ENCODE measurements at places on chromosomes 1 and 21.

DNA sequence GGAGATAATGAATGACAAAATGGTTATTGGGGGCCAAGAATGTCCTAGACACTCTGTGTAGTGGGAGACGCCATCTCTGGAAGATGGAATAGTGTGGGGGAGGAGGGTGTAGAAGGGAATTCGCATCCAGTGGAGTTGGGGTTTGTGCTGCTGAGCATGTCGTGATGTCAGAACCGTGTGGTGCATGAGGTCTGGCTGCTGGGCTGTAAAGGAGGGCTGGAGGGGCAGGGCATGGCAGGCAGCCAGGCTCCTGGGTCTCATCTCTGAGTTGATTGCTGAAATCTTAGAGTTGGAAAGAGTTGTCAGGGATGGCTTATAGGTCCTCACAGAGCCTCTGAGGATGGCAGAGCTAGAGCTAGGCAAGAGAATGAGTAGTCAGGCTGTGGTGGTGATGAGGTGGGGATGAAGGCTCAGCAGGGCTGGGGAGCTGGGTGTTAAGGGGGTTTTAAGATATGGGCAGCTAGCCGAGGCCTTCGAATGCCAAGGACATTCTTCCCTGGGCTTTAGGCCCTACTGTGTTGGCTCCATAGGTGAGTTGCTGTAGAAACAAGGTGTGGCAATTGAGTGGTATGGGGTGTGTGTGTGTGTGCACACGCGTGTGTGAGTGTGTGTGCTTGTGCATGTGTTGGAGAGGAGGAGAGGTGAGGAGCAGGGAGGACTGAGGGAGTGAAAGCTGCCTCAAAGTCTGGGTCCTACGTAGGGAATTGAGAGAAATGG, 1.9 kb downstream of the PPFIA4 start:
- no peak for DNase-seq

DNA sequence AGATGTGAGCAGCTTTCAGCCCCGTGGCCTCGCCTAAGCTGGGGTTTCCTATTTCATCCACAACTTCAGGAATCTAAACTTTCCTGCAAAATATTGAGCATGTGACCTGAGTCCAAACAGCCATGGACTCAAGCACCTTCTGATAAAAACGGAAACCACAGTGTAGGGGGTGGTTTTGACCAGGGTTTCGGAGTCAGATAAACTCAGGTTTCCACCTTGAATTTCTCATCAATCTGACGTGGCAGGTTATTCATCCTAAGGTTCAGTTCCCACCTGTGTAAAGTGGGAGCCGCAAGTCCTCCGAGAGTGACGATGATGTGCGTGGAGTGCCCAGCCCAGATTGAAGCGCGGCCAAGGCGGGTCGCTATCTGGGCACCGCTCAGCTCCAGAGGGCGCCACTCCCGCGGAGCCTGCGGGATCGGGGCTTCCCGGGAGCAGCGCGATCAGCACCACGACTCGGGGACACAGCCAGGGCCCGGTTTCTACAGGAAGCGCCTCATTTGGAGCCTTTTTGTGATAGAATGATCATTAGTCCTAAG, 871 bp upstream of the ETS2 start:
- DNase-seq: peak; percentile 78

DNA sequence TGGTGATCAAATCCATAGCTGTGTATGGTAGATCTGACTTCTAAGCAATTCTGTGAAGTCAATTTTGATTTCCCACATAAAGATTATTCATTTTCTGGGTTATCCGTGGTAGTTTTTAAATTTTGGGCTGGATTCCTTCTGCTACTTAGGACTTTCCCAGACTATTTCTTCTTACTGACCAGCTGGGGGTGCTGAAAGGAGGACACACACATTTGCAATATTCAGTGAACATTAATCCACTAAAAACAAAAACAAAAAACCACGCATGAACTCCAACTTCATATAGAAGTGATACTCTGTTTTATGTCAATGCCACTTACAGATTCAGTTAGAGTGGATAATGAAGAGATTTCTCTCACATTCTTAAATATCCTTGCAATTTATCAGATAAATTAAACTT, 105.4 kb downstream of the KCTD3 start:
- no peak for DNase-seq

DNA sequence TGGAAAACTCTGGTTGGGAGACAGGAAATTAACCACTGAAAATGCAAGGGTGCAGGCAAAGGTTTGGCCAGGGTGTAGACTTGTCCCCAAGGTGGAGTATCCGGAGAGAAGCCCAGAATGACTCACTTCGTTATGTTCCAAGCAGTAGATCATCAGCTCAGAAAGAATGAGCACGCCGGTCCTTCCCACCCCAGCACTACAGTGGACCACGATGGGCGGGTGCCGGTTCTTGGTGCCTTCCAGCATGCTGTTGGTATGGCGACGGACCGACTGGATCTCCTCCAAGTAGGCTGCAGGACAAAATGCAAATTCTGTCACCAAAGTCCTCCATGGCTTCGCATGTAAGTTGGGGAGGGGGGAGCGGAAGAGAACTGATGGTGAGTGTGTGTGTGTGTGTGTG, 83.4 kb downstream of the SMYD2 start:
- no peak for DNase-seq

DNA sequence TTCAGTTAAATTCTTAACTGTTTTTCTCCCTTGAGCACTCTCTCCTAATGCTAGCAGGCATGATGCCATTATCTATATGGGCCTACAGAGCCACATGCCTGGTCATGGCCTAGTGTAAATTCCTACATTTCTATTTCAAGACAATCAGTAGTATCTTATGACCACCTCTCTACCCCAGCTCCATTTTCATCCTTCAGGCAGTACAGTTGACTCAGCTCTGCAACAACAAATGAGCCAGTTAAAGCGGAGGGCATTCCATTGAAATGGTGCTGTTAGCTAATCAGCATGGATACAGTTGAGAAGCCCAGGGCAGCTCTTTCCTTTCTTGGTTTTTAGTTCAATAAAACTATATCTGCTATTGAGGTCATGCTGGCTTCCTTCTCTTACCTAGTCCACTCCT, 150.0 kb downstream of the PPP1R12B start:
- DNase-seq: no peak

DNA sequence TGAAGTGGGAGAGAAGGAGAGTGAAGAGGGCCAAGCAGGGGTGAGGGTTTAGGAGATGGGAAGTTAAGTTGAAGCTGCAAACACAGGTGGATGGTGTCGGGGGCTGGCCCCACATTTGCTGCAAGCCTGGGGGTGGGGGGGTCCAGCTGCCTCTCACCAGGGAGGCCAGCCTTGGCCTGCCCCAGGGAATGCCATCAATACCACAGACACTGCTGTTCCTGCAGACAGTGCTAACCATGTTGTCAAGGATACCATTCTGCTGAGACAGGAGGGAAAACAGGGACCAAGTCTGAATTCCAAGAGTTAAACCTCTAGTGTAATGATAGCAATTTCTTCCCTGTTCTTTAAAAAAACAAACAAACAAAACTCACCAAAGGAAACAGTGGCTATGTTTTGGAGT, 8.0 kb downstream of the MECR start:
- DNase-seq: no peak

DNA sequence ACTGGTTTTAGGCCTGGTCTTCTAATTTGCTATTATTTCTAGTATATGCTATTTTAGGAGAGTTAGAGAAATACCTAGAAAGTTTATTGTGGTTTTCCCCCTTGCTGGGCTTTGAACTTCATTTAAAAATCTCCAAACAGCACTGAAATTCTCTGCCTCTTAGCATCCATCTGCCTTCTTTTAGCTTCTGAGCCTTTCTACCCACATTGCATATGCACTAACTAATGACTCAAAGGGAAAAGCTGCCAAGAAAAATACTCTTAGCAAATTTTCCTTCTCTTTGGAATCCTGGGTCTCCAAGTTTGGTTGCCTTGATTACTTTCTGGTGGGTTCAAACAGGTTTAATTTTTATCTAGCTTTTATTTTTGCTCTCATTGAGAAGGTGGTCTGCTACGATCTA, 408.4 kb upstream of the PTBP2 start:
- no peak for DNase-seq

DNA sequence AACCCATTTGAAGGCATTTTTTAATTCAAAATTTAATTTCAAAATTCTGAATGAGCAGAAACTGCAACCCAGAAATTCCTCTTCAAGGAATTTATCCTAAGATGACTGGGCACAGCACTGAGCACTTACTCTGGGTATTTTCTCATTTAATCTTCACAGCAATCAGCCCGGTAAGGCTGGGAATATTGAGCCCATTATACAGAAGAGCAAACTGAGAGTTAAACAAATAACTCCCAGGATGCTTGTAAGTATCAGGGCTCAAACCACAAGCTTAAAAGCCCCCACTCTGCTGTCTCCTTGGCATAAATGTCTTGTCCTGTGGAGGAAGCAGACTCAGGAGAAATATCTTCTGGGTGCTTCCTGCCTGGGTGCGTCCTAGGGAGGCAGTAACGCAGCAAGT, 53.0 kb upstream of the SPOCD1 start:
- DNase-seq: no peak

GRCh38 chr1:7100479-7100878, 315.2 kb downstream of the CAMTA1 start:
- no peak for DNase-seq

GRCh38 chr21:44532712-44533111, 7.3 kb downstream of the KRTAP10-1 start:
- no peak for DNase-seq

- DNase-seq: no peak
Observed at GRCh38 chr1:92081031-92081430, 886 bp downstream of the BTBD8 start.

DNA sequence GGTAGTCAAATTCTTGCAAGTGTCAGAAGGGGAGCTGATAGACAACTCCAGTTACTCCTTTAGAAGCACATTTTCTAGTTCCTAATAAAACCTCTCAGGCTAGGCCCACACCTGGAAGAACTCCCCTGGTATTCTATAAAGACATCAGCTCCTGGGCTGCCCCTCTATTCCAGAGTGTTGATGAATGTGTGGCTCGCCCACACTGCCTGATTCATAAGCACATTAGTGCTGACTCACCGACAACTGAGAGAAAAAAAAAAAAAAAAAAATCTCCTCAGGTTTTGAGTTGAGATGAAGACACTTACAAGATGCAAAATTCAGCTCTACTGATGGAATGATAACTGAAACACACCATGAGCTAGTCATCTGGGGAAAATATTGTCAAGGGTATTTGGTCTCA, 188.1 kb downstream of the TNR start:
- no peak for DNase-seq

- no peak for DNase-seq
Observed at GRCh38 chr1:208544794-208545193, 300.6 kb upstream of the PLXNA2 start.

GRCh38 chr1:40770296-40771070, 13.1 kb upstream of the KCNQ4 start:
- DNase-seq: no peak

DNA sequence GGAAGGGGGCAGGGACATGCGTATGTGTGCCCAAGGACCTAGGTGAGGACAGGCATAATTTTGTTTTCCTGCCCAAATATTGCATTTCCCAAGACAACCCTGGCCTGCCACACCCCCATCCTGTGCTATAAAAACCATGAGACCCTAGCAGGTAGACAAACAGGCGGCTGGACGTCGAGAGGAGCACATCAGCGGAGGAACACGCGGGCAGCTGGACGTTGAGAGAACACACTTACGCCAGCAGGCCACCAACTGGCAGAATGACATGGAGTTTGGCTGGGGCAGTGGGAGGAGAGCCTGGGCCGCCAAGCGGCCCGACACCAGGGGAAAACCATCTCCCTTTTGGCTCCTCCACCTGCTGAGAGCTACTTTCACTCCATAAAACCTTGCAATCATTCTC, 3.0 kb upstream of the FGGY start:
- DNase-seq: no peak

DNA sequence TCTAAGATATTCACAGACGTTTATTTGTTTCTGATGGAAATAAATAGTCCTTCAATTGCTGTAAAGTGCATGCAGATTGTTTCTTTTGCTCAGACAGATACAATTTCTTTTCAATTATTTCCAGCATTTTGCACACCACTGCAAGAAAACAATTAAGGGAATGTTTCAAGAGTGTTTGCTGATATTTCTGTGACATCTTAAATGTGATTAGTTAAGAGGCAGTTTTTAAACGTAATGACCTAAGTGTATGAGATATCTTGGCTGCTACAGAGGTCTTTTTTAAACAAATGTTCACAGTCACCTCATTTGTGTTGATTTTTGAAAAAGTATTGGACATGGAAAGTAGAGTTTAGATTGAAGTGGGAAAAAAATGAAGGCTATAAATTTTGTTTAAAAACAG, 262.3 kb upstream of the BRINP3 start:
- DNase-seq: no peak

- no peak for DNase-seq
Observed at GRCh38 chr1:158038793-158039192, 45.3 kb downstream of the KIRREL1 start.

GRCh38 chr21:31920275-31920674, 47.5 kb downstream of the HUNK start:
- no peak for DNase-seq

DNA sequence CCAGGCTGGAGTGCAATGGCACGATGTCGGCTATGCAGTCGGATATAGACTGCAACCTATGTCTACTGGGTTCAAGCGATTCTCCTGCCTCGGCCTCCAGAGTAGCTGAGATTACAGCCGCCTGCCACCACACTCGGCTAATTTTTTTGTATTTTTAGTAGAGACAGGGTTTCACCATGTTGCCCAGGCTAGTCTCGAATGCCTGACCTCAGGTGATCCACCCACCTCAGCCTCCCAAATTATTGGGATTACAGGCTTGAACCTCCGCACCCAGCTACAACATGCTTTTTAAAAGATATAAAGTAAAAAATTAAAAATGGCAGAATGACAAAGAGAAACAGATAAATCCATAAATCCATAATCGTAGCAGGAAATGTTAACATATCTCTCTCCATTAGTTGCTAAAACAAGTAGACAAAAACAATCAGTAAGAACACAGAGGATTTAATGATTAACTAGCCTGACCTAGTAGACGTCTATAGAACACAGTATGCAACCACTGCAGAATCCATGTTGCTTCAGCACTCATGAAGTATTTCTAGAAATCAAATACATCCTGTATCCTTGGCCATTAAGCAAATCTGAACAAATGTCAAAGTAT, 59.9 kb upstream of the SPOCD1 start:
- DNase-seq: peak; percentile 23

DNA sequence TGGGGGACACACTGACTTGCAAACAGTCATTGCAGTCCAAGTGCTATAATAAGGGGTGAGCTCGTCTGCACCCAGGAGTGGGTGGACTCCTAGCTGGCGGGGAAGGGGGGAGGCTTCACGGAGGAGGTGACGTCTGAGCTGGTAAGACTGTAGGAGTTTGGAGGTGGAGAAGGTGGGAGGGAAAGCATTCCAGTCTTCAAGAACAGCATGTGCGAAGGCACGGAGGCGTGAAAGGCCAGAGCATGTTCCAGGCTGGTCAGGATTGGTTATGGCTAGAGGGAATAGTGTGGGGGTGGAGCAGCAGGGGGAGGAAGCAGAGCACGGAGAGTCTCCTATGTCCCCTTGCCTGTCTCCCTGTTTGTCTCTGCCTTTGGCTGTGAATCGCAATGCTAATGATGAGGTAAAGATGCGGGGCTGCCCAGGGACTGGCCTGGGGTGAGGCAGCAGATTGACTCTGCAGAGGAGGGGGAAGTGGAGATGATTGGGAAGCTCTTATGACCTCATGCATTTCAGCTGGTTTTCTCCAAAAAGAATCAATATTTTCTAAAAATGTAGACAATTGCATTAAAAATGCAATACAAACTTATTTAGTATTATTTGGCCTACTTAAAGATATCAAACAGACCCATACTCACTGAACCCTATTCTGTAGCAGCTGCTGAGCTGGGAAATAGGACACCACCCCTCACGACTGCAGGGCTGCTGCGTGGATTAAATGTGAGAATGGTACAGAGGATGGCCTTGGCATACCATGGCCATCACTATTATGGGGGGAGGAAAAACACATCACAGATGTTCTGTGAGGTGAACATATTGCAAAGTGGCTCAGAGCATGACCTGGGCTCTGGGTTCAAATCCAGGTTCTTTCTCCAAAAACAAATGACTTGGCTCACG, 2.6 kb upstream of the ZNF436 start:
- no peak for DNase-seq
